Esophagus mucosa (tissue), 1 donor: ENCODE measurements at places on chromosomes 1 and 21. TPM values are rescaled to one million over a fixed set of nuclear protein-coding genes. Genes with fewer than 3 reads are reported as not detected.

- ATAC-seq = peak; percentile 64
Measured at GRCh38 chr21:39385299-39386145, 36.6 kb upstream of the HMGN1 start.

DNA sequence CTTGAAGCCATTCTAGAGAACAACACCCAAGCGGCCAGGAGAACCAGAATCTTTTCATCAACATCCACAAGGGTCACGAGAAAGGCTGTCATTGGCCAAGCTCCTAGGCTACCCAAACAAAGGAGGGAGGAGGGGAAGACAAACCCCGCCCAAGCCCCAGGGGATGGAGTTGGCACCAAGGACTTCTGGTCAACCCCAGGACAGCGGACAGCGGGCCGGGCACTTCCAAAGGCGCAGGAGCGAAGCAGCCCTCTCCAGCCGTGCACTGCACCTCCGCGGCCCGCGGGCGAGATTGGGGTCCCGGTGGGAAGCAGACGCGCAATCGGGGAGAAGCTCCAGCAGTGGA lies at the start of gene CLIC6:
Gene CLIC6 (plus strand): TSS at position 192 of the 346 bp plus-strand sequence. CDS start 395 bp downstream, outside the sequence.
- no peak for ATAC-seq

DNA sequence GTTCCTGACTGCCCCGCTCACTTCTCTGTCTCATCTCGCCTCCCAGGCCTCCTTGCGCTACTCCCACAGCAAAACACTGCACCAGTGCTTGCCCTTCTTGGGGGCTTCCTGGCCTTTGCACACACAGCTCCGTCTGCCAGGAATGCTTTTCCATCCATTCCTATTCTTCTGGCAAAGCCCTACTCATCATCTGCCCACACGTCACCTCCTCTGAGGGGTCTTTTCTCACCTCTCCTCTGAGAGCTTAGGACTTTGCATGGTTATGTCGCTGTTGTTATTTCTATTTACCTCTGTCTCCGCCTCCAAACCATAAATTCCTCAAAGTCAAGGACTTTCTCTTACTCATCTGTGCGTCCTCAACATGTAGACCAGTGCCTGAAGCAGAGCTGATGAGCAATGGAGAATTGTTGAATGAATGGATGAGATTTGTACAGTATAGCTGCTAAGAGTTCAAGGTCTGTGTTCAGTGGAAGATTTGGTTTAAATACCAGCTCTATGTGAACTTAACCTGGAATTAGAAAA lies 26.4 kb upstream of the BTG2 start:
- no peak for ATAC-seq

DNA sequence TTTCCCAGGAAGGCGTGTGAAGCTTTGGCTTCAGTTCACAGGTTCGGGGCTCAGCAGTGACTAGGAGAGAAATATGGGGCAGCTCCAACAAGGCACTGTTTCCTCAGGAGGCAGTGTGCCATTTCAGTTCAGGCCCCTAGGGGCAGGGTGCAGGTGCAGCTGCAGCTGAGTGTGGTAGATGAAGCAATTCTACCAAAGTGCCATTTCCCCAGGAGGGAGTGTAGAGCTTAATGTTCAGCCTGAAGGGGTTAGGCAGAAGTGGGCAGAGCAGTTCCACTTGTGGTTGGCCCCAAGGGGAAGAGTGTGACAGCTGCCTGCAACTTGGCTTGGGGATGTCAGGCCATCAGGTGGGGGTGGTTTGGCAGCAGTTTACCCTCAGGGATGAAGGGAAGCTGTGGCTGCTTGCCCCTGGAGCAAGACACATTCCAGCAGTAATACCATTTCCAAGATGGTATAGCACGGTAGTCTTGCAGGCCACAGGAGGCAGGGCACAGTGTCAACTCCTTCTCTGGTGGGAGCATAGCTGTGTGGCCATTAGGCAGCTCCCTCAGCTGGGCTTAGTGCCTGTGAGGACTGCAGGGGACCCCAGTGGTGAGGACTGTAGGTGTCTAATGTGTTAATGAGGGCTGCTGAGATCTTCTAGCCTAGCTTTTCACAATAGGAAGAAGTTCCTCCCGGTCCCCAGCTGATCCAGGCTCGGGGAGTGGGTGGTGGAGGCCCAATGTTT lies 34.7 kb downstream of the RGSL1 start:
- ATAC-seq = peak; percentile 73

DNA sequence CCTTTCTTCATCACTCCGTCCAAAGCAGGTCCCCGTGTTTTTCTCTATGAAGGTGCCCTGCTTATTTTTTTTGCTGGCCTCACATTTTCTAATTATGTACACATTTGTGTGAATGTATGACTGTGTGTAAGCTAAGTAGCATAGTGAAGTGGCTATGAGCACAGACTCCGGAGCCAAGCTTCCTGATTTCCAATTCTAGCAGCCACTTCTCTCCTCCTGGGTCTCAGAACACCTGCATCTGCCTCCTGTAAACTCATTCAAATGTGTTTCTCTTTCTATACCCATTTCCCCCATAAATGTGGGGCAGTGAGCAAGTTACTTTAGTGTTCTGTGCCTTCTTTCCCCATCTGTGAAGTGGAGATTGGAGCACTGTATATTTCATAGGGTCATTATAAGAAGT lies 2.1 kb downstream of the SLAMF6 start:
- no peak for ATAC-seq

DNA sequence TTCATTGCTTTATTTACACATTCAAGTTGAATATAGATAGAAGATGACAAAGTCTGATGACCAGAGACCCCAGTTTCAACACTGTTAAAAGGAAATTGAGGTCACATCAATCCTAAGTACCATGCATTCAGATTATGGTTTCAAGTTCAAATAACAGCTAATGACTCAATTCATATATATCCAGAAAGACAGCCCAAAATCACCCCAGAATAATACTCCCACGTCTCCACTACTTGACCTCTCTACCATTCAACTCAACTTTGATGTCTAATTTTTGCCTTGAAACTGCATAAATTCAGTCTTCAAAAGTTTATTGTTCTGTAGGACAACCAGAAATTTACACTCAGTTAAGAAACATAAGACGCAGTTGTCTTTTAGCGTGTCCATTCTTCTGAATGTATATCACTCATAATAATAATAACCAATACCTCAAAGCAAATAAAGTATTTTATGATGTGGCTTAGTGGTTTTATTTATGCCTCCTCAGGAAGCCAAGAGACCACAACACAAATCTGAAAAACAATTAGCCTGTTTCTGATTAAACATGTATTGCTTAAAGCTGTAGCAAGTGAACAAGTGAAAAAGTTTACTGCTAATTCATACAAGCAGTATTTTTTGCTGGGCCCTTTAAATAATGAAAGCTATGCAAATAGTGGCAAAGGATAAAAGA lies 569.0 kb downstream of the LTN1 start:
- no peak for ATAC-seq

DNA sequence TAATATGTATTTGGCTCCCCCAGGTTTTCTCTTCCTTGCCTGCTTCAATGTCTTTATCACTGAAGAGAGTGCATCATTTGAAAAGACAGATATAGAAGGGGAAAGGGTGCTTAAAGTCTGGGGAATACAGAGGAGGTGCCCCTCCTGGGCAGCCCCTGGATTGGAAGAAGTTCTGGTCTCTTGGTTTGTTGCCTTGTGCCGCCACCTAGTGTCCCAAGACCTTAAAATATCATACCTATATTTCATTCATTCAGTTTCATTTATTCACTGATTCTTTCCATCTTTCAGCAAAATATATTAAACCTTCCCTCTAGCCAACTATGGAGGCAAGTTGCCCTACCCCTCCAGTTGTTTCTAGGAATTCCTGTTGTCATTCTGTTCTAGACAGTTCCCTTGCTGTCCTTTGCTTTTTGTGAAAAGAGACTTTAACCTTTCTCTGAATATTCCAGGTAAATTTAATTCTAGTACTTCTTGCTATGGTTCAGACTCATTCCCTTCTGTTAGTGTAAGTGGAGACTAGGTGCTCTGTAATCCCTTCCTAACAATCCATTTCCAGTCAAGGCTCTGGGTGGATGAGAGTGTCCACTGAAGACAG lies 56.1 kb downstream of the MEF2D start:
- no peak for ATAC-seq

The CFHR5 gene
- total RNA-seq = not detected

The SLC9C2 gene
- 0.12 TPM for total RNA-seq

The CYP4Z1 gene
- 0.72 TPM for total RNA-seq

The APOBEC4 gene
- not detected for total RNA-seq

The PDC gene
- total RNA-seq = not detected
